NCI-H2029 treated with DMSO at 0.1 percent for 48 hours (cell line): ENCODE measurements at places on chromosomes 7 and 10.

GRCh38 chr10:132096223-132096622 is 30.5 kb downstream of the JAKMIP3 start:
- no peak for DNase-seq

DNA sequence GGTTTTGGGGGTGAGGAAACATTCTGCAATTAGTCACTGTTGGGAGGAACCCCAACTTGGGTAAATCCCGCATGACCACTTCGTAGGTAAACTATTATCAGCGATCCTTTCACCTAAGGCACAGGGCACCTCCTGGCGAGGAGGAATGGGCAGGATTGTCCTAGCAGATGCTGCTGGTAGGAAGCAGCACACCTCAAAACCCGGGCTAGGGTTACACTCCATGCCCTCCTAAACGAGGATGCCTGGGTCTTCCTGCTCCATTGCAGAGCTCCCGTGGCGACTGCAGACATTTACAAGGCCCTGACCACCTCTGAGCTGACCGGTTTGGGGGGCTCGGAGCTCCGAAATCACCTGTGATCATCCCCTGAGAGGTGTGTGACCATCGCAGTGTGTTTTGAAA is 92.3 kb downstream of the FAM171A1 start:
- no peak for DNase-seq

- DNase-seq = no peak
Observed at GRCh38 chr10:454860-455259, 234.6 kb downstream of the DIP2C start.

GRCh38 chr7:3910054-3910453 is 609.0 kb downstream of the SDK1 start:
- no peak for DNase-seq

DNA sequence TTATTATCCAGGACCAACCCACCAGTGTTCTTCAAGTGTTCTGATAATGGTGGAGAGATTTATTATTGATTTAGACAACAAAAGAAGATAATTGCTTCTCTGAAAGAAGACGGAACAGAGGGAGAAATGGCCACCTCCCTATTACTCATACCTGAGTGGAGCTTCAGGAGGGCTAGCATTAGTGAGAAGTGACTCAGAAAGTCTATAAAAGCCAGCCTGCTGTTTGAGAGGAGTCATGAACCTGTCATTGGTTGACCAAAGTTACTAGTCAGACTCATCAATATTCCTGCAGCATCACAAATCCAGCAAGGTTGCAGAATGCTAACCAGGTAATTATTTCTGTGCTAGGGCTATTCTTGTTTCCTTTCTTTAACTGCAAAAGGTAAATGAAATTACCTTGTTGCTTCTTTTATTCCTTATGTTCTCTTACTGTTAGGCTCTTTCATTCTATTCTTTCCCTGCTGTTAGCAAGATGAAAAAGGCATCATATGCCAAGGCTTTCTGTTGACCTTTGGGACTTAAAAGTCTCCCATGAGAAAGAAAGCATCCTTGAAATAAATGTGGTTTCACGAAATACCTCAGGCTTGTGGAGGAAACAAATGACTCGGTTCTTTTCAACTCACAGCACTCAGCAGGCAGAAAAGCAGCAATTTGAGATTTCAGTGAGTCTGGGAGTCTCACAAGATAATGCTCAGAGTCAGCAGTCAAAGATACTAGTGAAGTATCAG is 256.4 kb upstream of the PHYHIPL start:
- DNase-seq = no peak

GRCh38 chr10:6729861-6730344 is 149.8 kb upstream of the PRKCQ start:
- DNase-seq = no peak

DNA sequence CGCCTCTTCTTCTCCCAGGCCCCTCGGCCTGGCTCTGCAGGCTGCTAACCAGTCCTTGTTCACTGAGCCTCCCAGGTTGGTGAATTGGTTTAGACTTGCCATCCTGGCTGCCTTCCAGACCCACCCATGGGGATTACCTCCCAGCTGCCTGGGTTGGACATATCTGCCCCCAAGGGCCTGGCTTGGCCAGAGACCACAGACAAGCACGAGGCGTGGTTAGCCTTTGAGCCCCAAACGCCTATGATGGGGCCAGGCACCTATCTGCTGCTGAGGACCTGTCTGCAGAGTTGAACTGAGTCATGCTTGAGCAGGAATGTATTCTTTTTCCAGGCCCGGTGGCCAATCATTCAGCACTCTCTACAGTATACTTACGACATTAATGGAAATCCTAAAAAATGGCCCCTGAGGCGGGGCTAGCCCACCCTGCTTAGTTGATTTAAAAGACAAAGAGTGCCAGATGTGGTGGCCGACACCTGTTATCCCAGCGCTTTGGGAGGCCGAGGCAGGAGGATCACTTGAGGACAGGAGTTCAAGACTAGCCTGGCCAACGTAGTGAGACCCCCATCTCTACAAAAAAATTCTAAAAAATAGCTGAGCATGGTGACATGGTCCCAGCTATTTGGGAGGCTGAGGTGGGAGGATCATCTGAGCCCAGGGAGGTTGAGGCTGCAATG is 361.5 kb downstream of the FRMD4A start:
- DNase-seq = no peak

DNA sequence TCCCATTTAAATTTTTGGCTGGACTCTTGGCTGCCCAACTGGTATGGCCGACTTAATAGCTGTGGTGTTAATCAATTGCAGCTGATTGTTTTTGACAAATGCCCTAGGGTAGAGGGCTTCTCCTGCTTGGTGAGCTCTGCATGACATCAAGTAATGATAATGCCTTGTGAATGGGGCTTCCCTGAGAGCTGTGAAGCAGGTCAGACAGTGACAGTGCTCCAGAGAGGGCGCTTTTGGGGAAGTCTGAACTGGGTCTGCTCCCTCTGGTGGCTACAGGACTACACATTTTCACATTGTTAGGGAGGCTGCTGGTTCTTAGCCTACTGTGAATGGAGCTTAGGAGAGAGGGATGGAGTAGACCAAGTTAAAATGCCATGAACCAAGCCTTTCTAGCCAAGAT is 98.8 kb downstream of the SDK1 start:
- DNase-seq = no peak

GRCh38 chr10:34164029-34164428 is 651.1 kb downstream of the PARD3 start:
- no peak for DNase-seq

GRCh38 chr10:45386657-45387056 is 12.6 kb downstream of the ALOX5 start:
- no peak for DNase-seq

DNA sequence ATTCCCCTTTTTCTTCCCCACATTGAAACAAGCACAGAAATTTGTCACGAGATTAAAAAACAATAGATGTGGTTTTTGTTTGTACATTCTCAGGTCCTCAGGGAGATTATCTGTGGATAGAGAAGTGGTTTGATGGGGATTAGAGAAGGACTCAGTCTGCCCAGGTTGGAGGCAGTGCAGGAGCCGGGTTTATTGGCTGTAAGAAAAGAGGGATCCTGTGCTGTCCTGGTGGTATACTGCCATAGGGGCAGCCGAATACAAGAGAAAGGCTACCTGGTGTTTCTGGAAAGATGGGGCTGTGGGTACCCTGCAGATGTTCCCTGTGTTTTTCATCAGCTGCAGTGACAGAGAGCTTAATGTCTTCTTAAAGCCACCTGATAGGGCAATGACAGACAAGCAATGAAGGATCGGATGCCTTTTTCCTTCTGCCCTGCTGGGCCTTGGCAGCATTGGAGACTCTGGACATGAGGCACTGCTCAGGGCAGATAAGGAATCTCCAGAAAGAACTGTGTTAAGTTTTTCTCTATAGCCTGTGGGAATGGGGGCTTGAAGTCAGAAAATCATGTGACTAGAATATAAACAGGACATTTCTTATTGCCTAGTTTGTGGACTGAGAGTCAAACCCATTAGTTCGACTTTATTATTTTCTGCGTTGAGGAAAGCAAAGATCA is 18.1 kb upstream of the GPR141 start:
- no peak for DNase-seq

DNA sequence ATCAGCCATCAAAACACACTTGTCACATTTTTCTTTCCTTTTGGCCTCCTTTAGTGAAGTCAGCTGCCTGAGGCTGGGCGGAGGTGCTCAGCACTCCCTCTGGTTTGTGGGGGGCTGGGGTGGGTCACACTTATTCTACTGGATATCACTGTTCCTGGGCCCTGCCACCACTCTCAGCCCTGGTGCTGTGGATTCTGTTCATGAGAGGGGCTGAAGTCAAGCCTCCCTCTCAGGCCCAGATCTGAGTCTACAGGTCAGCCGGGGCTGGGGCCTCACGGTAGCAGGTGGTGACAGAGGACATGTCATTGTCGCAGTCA is 180.8 kb upstream of the TNS3 start:
- DNase-seq = no peak

DNA sequence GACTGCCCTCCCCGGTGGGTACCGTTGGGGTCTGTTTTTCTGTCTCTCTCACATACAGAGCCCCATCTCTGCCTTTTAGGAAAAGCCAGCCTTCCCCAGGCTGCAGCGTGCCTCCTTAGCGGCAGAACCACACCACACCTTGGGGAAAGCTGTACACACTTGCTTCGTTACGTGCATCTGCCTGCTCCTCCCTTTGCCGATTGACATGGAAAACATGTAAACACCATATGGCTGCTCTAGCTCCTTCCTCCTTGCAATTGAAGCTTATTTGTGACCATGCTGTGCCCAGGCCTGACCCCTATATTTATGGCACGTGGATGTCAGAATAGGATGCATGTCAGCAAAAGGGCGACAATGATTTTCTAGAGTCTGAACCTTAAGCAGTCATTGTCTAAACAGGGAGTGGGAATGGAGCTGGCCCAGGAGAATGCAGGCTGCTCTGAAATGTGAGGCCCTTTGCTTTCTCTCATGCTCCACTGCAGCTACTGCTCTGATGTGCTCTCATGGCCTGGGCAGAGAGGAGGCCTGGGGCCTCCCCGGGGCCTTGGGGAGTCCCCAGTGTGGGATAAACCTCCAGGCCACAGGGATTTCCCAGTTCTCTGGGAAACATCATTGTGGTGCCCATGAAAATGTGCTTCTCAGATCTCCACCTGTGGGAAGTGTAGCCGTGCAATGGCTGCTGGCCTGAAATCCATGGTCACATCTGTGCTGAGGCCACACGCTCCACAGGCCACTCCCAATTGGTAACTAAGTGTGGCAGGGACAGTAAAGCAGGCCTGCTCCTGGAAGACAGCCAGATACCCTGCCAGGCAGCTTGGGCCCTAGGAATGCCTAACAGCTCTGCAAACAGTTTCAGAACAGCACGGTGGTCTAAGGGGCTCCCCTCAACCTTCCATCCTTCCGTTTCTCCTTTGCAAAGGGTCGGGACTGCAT is 18.6 kb downstream of the PDE6C start:
- no peak for DNase-seq

DNA sequence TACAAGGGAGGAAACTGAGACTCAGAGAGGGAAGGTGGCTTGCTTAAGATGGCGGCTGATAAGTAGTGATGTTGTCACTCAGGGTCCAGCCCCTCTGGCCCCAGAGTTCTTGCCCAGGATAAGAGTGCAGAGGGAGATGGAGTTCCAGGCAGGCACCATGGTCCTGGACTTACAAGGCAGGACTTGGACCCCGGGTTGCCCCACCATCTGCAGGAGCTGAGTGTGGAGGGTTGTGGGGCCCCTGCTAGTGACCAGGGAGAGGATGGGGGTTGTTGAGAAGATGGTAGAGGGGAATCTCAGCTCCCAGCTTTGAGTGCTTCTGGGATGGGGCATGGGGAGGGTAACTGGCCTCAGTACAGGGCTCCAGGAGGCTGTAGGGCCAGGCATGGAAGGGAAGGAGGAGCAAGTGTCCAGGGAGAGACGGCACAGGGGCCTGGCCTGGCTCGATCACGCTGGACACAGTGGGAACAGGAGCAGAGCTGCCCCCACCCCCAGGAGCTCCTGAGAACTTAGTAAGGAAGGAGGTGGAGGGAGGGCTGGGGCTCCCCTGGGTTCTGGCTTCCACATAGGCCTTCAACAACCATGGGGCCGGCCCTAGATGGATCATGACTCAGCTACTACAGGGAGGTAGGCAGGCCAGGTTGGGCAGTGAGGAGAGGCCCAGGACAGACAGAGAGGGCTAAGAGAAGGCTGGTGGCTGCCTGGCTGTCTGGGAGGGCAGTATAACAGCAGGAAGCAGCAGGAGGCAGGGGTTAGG is 28.2 kb downstream of the PPIF start:
- DNase-seq = no peak
